ENCODE measurements at places on chromosomes 12 and 14.

- DNase-seq: no peak
These were observed 53.1 kb downstream of the KCNA1 start for GRCh38 chr12:4962539-4963486.

DNA sequence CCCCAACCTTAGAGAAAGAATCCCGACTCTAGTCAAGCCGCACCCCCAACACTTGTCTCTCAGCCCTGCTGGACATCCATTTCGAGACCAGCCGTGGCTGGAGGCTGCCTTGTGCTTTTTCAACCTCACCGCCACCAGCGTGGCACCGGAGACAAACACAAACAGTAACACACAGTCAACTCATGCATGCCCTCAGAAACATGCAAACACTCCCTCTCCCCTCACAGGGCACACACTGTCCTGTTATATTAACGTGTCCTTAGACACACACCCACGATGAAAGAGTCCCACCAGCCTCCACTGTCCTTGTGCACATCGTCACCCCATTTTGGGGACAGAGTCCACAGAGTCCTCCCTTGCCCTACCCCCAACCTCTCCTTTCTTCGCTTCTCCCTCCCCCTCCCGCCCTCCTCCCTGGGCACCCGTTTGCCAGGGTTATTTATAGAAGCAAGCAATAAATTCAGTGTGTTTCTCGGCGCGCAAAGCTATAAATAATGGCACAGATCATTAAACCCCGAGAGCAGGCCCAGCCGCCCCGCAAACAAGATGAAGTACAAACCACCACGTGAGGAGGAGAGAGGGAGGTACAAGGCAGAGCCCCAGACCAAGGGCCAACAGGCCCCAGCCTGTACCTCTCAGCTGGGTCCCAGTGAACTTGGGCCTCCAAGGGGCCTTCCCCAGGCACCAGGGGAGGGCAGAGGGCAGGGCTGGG, 27.9 kb downstream of the SMUG1 start:
- DNase-seq: no peak

- no peak for DNase-seq
These were observed 1.9 kb downstream of the ATXN2 start for GRCh38 chr12:111596985-111597830.

GRCh38 chr14:87264272-87264785, 728.7 kb downstream of the GALC start:
- DNase-seq: no peak

- DNase-seq: no peak
These were observed 39.6 kb downstream of the BICD1 start for GRCh38 chr12:32146074-32146873.

- no peak for DNase-seq
These were observed 33.0 kb downstream of the CDKL1 start for GRCh38 chr14:50363714-50364111.

- DNase-seq: peak; percentile 41
These were observed 28.8 kb downstream of the YEATS4 start for GRCh38 chr12:69388371-69388770.

GRCh38 chr12:31586728-31587127, 4.2 kb downstream of the DENND5B start:
- no peak for DNase-seq
